ENCODE measurements at places on chromosomes 13 and 19. TPM values are rescaled to one million over a fixed set of nuclear protein-coding genes. Genes with fewer than 3 reads are reported as not detected.

The GJB2 gene
- total RNA-seq: 3.6 TPM

The COL4A2 gene
- total RNA-seq: not detected

The NDUFA13 gene
- 391 TPM for total RNA-seq

The LGALS7B gene
- total RNA-seq: not detected

The ZFR2 gene
- not detected for total RNA-seq

DNA sequence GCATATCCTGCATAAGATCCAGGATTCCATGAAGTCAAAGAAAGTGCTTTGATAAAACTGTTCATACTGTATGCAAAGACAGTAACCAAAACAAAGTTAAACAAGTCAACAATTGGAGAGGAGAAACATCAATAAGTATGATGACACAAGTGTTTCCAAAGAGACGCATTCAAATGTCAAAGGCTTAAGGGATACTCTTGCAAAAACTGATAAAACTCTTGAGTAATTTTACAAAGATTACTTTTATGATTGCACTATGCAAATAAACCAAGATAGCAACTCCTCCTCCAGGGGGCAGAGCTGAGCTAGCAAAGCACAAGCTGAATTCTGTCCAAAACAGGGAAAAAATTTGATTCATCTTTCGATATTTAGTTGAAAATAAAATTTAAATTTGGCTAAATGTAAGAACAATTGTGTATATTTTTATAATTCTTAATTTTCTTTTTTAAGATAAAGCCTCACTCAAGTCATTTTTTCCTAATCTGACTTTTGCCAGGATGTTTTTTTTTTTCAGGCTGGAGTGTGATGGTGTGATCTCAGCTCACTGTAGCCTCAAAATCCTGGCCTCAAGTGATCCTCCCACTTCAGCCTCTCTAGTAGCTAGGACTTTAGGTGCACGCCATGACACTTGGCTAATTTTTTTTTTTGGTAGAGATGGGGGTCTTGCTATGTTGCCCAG, 84.0 kb downstream of the MZT1 start:
- no peaks in the 10 kb centered on the region for H3K36me3 ChIP-seq
- DNase-seq: peak; percentile 85
- H3K27me3 ChIP-seq: peaks cover 13% of the 10 kb centered on the region
- no peaks in the 10 kb centered on the region for H3K4me1 ChIP-seq

- H3K4me1 ChIP-seq: peaks cover 11% of the 10 kb centered on the region
- H3K36me3 ChIP-seq: no peaks in the 10 kb centered on the region
- H3K27me3 ChIP-seq: no peaks in the 10 kb centered on the region
- no peak overlapping the region for H3K27ac ChIP-seq
- DNase-seq: no peak
- no peak overlapping the region for H3K4me3 ChIP-seq
These were observed 8.0 kb upstream of the LSM4 start for GRCh38 chr19:18330868-18331267.

DNA sequence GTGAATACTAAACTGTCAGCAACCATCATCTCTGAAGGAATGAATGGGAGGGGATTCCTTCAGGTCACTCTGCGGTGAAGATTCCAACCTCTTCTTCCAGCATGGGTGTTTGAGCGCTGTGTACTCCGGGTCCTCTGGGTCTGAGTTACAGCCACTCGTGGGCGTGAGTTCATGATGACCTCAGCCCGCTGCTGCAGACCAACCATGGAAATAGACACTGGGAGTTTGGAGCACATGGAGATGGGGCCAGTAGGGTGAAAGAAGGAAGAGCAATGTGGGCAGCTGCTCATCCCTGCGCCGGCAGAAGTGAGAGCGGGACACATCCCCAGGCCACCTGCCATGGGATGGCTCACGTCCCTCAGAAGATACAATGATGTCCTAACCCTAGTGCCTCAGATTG, 16.8 kb upstream of the RAB20 start:
- DNase-seq: no peak
- no peak overlapping the region for H3K27ac ChIP-seq
- no peak overlapping the region for H3K4me3 ChIP-seq
- peaks cover 49% of the 10 kb centered on the region for H3K27me3 ChIP-seq
- no peaks in the 10 kb centered on the region for H3K36me3 ChIP-seq

DNA sequence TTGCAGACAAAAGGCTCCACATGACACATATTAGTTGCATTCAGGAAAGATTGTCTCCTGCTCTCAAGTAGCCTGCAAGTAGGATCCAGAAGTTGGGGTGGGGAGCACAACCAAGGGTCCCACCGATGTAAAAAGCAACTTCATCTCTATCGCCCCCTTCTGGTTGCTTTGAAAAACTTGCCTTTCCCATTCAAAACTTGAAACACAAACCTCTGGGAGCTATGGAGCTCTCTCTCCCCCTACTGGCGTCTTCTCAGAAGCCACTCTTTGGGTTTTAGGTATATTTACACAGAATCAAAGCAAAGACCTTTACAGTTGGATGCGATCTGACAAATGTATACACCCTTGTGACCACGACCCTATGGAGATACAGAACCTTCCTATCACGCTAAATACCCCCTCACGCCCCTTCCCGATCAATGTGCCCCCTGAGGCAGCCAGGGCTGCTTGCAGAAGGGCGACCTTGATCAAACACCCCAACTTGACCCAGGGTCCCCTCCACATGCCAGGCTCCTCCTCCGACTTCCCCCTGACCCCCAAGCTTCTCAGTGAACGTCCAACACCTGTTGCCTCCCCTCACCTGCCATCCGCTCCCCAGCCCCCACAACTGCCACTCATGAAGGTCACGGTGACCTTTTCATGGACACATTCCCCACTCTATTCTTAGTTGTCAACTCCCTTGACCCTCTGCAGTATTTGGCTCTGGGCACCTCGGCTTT, 10.1 kb downstream of the NOSIP start:
- H3K36me3 ChIP-seq: peaks cover 19% of the 10 kb centered on the region
- peaks cover 50% of the 10 kb centered on the region for H3K4me1 ChIP-seq
- peak overlapping the region; percentile 56 for H3K4me3 ChIP-seq
- peak; percentile 93 for DNase-seq
- no peaks in the 10 kb centered on the region for H3K27me3 ChIP-seq

DNA sequence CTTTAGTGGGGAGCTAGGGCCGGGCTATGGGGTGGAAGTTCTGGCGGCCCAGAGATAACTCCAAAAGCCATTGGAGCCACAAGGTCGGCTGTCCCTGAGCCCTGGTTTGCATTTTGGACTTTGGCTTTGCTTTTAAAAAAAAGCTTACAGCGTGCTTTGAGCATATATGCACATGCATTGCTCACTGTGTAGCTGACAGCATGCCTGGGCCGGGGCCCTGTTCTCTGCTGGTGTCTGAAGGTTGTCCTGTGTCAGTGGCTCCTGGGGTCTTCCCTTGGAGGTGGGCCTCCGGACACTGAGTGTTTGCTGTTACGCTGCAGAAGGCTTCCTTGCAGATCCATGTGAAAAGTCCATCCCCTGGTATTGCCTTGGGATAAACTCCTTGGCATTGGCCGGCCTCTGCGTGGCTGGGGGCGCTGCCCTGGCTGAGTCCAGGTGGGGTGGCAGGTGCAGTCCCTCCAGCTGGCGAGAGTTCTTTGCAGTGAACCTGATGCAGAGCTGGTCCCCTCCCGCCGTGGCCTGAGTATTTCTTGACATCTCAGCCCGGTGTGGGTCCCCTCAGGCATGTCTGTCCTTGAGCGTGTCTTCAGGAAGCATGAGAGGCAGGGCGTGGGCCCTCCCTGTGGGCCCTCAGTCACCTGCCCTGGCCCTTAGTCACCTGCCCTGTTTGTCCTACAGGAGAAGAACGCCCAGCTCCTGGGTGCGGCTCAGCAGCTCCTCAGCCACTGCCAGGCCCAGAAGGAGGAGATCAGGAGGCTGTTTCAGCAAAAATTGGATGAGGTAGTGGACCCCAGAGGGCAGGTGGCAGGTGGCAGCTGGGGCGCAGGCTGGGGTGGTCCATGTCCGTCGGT, 23.0 kb downstream of the PLEKHJ1 start:
- peak overlapping the region; percentile 4 for H3K27ac ChIP-seq
- H3K27me3 ChIP-seq: no peaks in the 10 kb centered on the region
- H3K4me1 ChIP-seq: peaks cover 7% of the 10 kb centered on the region
- no peak for DNase-seq

DNA sequence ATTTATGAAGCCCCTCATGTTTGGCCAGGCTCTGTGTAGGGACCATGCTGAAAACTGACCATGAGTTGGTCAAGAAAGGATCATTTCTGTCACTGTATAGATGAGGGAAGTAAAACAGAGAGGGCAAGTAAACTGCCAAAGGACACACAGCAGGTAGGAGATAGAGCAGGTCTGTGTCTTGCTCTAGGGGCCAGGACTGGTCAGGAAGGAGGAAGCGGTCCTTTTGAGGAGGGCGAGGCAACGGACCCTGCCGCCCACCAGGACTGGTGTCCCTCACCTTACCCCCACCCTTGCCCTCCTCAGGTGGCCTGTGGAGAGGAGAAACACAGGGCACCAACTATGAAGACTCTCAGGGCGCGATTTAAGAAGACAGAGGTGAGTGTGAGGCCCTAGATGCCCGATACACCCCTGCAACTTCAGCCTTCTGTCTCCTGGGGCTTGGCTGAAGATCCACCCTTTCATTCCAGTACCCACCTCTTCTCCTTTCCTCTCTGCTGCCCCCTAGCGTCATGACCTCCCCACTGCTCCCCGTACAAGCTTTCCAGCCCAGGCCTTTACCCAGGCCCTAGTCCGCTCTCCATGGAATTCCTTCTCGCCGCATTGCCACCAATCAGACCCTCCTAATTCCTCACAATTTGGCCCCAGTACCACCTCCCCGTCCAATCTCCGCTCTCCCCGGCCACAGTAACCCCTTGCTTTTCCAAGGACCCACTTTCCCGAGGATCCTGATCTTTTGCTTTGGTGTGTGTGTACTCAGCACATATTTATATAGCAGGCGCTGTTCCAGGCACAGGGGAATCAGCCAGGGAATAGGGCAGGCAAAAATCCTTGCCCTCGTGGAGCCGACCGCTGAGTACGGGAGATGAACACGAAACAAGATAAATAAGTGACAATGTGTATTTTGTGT, 3.9 kb downstream of the ANKRD24 start:
- no peak overlapping the region for H3K4me3 ChIP-seq
- peaks cover 28% of the 10 kb centered on the region for H3K4me1 ChIP-seq
- peaks cover 5% of the 10 kb centered on the region for H3K36me3 ChIP-seq
- H3K27ac ChIP-seq: peak overlapping the region; percentile 45

DNA sequence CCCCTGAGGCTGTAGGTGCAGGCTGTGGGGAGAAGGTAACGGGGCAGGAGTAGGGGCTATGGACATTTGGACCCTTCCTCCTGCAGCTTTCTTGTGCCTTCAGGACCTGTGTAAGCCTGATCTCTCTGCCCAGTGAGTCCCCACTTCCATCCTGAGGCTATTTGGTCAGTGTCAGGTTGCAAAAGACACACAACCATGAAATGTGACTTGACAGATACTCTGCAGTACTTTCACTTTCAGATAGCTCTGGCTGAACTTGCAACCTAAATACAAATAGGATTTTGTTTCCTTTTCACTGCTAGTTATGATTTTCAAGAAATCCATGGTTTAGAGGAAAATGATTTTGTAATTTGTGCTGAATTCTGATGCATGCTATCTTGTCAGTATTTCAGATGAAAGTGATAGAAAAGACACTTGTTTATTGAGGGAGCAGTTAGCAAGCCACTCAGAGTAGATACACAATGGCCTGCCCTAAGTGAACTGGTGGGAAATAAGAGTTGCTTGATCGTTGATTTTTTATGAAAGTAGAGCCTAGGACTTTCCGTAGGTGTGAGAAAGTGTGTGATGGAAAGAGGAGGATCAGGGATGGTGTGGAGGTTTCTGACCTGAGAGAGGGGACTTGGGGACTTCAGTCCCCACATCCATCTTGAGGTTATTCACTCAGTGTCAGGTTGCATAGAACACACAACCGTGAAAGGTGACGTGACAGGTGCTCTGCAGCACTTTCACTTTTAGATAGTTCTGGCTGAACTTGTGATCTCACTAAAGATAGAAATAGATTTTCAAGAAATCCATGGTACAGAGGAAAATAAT, 18.1 kb upstream of the EID2 start:
- H3K27me3 ChIP-seq: no peaks in the 10 kb centered on the region
- peak overlapping the region; percentile 72 for H3K4me3 ChIP-seq
- no peaks in the 10 kb centered on the region for H3K36me3 ChIP-seq
- peak overlapping the region; percentile 85 for H3K27ac ChIP-seq

- DNase-seq: no peak
- peaks cover 2% of the 10 kb centered on the region for H3K27me3 ChIP-seq
- H3K27ac ChIP-seq: no peak overlapping the region
- H3K36me3 ChIP-seq: no peaks in the 10 kb centered on the region
- H3K4me1 ChIP-seq: no peaks in the 10 kb centered on the region
These were observed 55.0 kb downstream of the GPR12 start for GRCh38 chr13:26705536-26705935.

DNA sequence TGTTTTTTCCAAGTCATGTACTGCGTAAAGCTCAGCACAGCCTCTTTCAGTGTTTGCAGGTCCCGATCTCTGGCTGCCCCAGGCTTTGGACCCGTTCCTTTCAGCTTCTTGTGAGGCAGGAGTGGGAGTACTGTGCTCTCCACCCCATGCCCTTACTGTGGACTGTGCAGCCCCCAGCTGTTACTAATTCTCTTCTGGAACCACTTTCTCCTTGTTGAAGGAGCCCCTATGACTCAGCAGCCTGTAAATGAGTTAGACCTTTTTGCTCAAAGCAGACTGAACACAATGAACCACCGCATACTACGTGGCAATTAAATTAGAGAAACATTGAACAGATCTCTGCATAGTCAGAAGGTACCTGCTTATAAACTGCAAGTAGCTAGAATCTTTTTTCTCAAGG, 39.0 kb downstream of the SERTM1 start:
- no peaks in the 10 kb centered on the region for H3K4me1 ChIP-seq
- DNase-seq: no peak
- no peak overlapping the region for H3K4me3 ChIP-seq
- no peaks in the 10 kb centered on the region for H3K36me3 ChIP-seq
- peaks cover 3% of the 10 kb centered on the region for H3K27me3 ChIP-seq

DNA sequence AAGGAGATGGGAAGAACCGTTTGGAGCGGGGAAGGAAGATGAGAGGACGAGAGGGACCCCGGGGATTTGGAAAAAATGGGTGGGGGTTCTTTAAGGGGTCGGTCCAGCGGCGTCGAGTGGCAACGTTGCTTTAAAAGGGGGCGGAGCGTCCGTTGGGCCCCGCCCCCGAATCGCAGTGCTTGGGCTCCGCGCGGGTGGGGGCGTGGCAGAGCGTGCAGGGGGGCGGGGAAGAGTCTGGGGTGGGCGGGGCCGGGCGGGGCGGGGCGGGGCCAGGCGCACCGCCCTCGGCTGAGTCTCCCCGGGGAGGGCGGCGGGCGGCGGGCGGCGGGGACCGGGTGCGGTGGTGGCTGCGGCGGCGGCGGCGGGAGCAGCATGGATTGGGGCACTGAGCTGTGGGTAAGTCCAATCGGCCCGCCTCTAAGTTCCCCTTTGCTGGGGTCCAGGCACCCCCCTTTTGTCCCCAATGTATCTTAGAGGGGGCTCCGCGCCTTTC, at the start of gene TRIP10:
TSS of gene TRIP10 (plus strand) at position 291 of the 493 bp plus-strand sequence. CDS start at position 373, 82 bp downstream.
- H3K27me3 ChIP-seq: no peaks in the 10 kb centered on the region
- peak; percentile 95 for DNase-seq
- H3K36me3 ChIP-seq: peaks cover 32% of the 10 kb centered on the region
- H3K27ac ChIP-seq: peak within 1 kb of the TSS; percentile 99

GRCh38 chr19:34806976-34807860, 34.2 kb upstream of the ZNF599 start:
- DNase-seq: peak; percentile 41
- no peaks in the 10 kb centered on the region for H3K4me1 ChIP-seq
- no peaks in the 10 kb centered on the region for H3K27me3 ChIP-seq
- H3K4me3 ChIP-seq: no peak overlapping the region

All from activated CD4-positive, alpha-beta T cell treated with anti-CD3 and anti-CD28 coated beads, Interleukin-2, amount 10 ng/mL, durations not matched to agents 24 days and 14 days (primary cell).